T-helper 1 cell (primary cell): ENCODE measurements at places on chromosomes 7 and 10.
A peak's percentile ranks its signal among the peaks of the same experiment; 100 is the strongest.

- DNase-seq: no peak
Measured at GRCh38 chr10:26983156-26983555, 117.1 kb downstream of the ANKRD26 start.

GRCh38 chr7:111732923-111733322 is 170.6 kb upstream of the IMMP2L start:
- DNase-seq: no peak

DNA sequence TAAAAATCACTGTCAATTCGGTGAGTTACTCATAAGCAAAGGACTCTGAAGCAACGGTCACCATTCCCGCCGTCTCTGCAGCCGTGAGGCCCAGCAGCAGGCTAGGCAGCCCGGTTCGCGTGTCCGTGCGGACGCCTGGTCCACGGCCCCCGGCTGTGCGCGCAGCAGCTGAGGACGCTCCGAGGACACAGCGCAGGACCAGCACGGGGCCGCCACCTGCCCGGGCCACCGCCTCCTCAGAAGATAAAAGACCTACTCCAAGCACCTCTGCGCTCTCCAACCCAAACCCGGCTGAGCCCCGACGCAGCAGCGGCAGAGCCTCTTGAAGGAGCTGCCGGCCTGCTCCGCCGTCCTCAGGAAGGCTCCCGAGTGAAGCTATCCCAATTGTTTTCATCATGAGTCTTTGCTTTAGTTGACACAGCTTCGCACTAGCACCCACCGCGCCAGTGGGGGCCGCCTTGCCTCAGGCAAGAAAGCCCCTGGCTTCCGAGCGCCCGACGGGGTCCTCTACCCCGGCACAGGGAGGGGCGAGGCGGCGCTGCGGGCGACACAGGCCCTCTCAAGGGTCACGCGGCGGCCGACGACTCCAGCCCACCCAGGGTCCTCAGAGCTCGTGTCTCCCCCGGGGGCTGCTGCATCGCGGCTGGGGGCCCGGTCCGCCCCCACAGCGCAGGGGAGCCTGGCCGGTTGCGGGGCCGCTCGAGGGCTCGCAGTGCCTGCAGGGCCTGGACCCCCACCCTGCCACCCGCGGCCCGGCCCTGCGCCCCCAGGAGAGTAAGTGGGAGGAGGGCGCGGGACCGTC is 16.9 kb upstream of the GPR146 start:
- DNase-seq: no peak

DNA sequence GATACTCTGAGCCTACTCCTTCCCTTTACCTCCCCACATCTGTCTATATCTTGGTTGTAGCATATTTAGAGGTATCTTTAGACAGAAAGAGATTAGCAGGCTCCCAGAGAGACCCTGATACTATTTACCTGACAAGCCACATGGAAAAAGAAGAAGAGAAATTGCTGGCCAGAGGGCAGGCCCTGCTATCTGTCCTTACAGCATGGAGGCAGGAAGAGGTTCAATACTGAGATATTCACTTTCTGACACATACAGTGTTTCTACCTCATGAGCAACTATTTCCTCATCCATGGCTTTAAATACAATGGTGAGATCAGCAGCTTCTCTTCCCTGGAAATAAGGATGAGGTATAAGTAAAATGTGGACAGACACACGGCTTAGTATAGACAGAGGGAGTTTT is 33.9 kb upstream of the TSPAN13 start:
- no peak for DNase-seq

DNA sequence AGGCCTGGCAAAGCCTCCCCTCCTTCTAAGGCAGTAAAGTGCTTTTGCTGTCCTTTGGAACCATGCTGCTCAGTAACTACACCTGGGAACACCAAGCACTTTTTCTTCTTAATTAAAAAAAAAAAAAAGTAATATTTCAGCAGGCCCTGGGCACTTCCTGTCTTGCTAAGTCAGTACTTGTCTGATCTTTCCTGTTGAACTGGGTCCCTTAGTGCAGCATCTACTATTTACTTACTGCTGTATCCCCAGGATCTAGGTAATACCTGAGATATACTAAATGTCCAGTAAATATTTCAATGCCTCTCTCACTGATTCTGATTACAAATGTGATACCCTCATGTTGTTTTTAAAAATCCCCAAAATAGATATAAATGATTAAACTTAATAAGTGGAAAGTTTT is 77.4 kb downstream of the PPP1R3C start:
- DNase-seq: no peak

- no peak for DNase-seq
Measured at GRCh38 chr10:70985824-70986622, 97.7 kb upstream of the PCBD1 start.

- peak; percentile 54 for DNase-seq
Measured at GRCh38 chr10:63221950-63222349, 88.8 kb downstream of the NRBF2 start.

GRCh38 chr7:19526639-19527038 is 182.2 kb downstream of the POLR1F start:
- no peak for DNase-seq

DNA sequence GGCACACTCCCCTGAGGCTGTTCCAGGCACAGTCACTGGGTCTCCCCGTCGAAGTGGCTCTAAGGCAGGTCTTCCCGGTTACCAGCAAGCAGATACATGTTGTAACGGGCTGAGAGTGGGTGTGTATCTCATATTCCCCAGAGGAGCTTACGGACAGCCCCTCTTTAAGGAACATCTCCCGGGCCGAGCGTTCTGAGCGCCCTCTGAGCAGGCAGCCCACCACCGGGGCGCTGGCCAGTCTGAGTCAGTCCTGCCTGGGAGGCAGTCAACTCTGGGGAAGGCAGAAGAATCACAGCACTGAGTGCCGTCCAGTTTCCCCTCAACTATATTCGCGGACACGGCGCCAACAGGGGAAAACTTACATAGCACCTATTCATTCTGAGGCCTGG is 117.4 kb downstream of the LHPP start:
- no peak for DNase-seq

DNA sequence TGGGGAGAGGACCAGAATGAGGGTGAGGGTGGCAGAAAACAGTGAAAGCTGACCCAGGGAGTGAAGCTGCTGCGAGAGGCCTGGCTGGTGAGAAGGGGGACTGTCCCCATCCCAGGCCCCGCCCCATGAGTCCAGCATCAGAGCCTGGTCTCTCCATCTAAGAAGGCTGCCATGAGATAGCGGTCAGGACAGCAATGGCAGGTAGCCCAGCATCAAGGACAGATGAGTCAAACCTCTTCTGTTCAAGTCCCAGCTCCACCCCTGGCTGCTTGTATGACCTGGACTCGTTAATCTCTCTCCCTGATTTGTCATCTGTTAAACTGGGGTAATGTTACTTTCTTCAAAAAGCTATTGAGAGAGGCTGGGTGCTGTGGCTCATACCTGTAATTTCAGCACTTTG is 22.2 kb downstream of the GPNMB start:
- no peak for DNase-seq

DNA sequence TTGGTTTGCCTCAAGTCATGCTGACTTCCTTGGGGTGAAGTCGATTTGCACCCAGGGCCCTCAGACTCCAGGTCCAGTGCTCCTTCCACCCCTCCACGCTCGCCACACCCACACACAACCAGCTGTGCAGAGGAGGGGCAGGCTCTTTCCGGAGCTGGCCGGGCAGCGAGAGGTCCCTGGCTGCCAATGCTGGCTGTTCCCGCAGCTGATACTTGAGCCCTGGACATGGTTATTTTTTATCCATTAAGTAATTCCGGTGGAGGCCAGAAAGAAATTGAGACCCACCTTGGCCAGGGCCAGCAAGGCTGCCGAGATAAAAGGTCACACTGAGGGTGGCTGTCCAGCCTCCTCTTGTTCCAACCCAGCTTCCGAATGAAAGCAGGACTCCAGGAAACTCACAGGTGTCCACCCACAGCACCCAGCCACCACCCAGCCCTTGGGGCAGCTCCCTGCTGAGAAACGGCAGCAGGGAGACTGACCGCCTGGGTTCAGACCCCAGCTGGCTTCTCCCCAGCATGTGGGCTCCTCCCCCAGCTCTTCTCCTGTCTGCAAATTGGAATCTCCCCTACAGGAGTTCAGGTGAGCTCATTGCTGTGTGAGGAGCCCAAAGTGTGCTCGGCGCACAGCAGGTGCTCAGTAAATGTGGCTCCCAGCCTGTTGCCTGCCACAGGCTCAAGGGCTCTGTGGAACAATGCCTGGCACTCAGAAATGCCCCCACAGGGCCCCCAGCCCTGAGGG is 77.8 kb downstream of the PDGFA start:
- no peak for DNase-seq

DNA sequence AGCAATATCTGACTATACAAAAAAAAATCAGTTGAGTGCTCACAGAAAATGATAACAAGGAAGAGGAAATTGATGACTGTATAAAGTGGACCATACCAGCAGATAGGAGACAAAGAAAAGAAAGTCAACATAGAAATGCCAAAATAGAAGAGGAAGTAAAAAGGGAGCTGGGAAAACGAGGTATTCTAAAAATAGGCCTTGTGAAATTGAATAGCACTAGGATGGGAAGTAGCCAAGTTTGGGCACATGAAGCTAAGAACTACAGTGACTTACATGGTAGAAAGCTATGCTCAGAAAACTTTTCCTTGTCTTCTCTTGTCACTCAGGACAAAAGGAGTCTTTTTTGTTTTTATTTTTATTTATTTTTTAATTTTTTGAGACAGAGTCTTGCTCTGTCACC is 76.2 kb upstream of the APBB1IP start:
- DNase-seq: no peak

DNA sequence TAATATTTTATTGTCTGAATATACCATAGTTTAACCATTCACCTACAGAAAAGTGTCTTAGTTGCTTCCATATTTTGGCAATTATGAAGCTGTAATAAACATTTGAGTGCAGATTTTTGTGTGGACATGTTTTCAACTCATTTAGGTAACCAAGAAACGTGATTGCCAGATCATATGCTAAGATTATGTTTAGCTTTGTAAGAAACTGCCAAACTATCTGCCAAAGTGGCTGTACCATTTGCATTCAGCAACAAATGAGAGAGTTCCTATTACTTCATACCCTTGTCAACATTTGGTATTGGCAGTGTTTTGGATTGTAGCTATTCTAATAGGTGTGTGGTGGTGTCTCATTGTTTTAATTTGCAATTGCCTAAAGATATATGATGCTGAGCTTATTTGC is 233.5 kb downstream of the TMEM26 start:
- no peak for DNase-seq

DNA sequence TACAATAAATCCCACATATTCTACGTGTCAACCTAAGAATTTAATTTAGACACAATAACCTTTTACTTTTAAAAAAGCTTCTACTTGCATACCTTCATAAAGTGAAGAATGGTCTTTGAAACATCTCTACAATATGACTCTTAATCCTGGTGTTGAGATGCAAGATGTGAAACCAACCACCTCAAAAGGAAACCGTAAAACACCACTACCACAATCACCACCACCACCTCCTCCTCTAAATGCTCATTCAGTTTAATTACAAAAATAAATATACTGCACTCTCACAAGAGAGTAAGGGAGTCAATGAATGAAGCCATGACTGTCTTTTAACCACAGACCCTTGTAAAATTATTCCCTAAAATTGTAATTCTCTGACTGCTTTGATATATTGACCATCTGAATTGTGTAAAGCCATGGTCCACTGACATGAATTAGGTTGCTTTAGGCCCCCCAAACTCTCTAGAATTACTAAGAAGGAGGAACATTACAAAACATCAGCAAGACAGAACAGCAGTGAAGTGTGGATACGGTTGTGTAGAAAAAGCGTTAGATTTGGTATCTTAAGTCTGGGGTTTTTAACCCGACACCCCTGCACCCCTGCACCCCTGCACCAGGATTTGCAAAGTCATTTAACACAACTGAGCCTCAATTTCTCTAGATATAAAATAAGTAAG is 171.4 kb downstream of the SFMBT2 start:
- DNase-seq: no peak

- no peak for DNase-seq
Measured at GRCh38 chr7:23895666-23896096, 185.7 kb downstream of the STK31 start.
